Stimulated activated CD4-positive, alpha-beta T cell treated with anti-CD3 and anti-CD28 coated beads, TNF-alpha, amount 100 ng/mL, for 24 hours (primary cell): ENCODE measurements at places on chromosomes 1 and 21.

GRCh38 chr1:43970911-43971310 lies 1.1 kb downstream of the DPH2 start:
- DNase-seq, result no peak

DNA sequence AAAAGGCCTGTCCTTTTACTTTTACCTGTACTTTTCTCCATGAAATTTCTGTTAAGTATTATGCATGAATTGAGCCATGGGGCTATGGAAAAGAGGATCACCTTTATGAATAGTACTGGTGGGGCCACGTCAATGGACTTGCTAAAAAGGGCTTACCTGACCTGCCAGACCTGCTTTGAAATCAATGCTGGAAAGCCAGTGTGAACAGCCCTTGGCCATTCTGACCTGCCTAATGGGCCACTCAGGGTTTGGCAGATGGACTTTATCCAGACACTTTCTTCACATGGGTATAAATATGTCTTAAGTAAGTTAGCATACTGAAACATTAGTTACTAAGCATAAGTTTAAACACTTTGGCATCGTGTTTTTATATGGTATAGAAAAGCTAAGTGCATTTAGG lies 8.3 kb upstream of the GUK1 start:
- no peak for DNase-seq

GRCh38 chr1:17842686-17843085 lies 87.6 kb downstream of the ACTL8 start:
- no peak for DNase-seq

GRCh38 chr1:18347559-18347958 lies 133.2 kb upstream of the KLHDC7A start:
- no peak for DNase-seq

DNA sequence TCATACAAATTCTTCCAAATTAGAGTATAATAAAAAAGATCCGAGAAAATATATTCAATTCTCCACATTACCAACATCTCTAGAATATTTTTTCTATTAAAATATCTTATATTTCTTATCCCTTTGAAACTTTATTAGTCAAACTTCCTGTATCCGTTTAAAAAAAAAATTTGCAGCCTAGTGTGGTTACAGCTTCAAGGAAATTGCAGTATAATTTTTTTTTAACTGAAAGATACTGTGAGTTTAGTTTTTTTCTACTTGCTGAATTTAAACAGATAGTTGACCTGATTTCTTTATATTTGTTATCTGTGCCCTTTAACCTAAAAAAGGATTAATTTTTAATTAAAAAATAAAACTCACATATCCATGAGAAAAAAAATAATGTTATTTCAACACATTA lies 1.5 kb downstream of the RGS18 start:
- no peak for DNase-seq

GRCh38 chr1:238589843-238590435 lies 699.2 kb upstream of the ZP4 start:
- DNase-seq, result no peak

GRCh38 chr1:17308593-17308992 lies 596 bp downstream of the PADI4 start:
- DNase-seq, result no peak

DNA sequence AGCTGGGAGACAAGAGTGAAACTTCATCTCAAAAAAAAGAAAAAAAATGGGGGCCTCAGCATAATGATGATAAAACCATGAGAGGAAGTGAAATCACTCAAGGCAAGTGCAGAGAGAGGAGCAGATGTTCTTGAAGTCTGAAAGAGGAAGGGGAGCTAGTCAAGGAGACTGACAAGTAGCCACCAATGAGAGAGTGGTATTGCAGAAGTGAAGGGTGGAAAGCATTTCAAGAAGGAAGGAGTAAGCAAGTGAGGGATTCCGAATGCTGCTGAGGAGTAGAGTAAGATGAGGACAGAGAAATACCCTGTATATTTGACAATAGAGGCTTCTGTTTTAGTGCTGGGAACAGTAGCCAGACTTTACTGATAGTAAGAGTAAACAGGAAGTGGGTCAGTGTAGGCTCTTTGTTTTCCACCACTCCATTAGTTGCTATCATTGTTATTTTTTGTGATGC lies 2.9 kb downstream of the TATDN3 start:
- no peak for DNase-seq

DNA sequence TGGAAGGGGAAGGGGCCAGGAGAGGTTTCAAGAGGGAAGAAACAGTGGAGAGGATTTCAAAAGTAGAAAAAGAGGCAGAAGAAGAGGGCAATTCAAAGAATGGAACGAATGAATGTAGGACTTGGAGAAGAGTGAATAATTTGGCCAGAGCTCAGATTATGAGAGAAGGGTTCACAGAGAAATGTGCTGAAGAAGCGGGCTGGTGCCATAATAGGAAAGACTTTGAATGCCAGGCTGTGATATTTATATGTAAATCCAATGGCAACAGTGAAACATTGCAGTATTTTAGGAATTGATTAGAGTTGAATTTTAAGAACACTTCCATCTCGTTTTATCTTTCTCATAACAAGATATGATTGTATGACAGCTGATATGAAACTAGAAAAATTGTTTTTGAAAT lies 36.0 kb upstream of the ANGPTL7 start:
- DNase-seq, result no peak

DNA sequence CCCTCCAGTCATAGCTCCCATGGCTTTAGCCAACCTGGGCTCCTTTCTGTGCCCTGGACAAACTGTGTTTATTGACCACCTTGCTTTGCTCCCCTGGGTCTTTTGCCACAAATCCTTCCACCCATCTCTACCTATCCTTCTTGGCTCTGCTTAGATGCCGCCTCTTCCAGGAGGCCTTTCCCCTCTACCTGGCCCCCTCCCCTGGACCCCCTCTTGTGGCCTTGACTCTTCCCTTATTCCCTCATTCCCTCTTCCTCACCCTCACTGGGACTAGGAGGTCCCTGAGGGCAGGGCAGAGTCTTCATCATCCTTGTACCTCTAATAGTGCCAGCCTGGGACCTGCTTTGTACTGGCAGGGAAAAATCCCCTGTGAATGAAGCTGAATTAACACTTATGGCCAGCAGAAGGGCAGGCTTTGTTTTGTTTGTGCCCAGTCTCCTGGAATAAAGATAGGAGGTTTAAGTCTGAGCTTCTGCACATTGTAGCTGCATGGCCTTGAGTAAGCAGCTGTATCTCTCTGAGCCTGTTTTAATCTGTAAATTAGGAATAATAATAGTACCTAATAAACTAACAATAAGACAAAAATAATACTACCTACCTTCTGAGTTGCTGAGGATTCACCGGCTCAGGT lies 13.7 kb downstream of the PTPRU start:
- DNase-seq, result no peak

GRCh38 chr1:185311589-185312225 lies 5.3 kb downstream of the IVNS1ABP start:
- no peak for DNase-seq

DNA sequence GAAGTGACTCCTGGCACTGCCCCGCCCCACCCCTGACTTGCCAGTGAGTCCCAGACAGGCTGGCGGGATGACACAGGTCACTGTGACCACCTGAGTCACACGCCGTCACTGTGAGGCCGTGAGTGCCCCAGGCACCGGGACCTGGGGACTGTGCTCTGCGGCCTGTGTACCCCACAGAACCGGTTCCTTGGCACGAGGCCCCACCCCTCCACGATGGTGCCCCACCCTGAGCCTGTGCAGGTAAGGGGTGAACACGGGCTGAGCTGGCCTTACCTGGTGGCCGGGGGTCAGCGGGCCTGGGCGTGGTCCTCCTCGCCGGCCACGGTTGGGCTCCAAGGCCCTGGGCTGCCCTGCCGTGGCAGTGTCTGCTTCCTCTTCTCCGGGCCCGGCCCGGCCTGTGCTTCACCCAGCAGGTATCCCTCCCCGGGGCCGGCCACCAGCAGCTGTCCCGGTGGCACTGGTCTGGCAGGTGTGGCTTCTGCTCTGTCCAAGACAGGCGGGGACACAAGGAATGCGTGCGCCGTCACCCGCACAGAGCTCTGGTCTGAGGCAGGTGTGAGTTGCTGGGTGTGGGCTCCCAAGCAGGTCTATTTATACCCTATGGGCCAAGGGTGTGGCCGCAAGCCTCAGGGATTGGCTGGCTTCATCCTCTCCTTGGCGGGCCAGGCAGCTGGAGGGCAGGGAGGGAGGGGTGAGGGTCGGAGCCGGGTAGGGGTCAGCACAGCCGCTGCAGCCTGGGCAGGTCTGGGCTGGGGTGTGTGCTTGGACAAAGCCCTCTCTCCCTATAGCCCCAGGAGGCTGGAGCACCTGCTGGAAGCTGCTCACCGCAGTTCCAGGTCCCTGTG lies at the start of gene RNF223:
Gene RNF223 (minus strand): TSS at position 564 of the 845 bp plus-strand sequence. CDS start 1,740 bp downstream, outside the sequence.
- no peak for DNase-seq

- no peak for DNase-seq
Measured at GRCh38 chr1:64754173-64754572, 9.3 kb downstream of the RAVER2 start.

DNA sequence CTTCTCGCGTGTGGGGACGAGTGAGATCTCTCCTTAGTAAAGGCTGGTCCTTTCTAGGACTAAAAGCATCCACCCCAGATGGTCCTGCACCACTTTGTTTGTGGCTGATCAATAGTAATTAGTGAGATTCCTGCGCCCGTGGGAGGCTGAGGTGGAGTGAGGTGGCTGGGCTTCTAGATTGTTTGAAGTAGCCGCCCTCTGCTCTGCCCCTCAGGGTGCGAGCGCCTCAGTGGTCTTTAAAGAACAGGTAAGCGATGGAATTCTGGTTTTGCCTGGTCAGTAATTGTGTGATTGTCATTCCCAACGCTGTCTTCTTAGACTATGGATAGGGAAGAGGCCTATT lies 20.7 kb downstream of the PEX14 start:
- DNase-seq, result no peak

- DNase-seq, result no peak
Measured at GRCh38 chr1:66182551-66183178, 351.3 kb upstream of the SGIP1 start.

GRCh38 chr1:32997381-32997891 lies 32.8 kb upstream of the RNF19B start:
- DNase-seq, result no peak

- DNase-seq, result no peak
Measured at GRCh38 chr1:20138961-20139550, at the start of gene PLA2G2F. PLA2G2F (plus strand) TSS chr1:20139323; CDS start chr1:20139428, 105 bp downstream.

GRCh38 chr1:17363771-17364170 lies 8.2 kb upstream of the PADI6 start:
- no peak for DNase-seq

GRCh38 chr1:70738624-70739023 lies 309.0 kb downstream of the PTGER3 start:
- DNase-seq, result no peak

- no peak for DNase-seq
Measured at GRCh38 chr1:147635342-147635741, 35.0 kb downstream of the ACP6 start.

GRCh38 chr1:44860331-44860730 lies 17.3 kb upstream of the PTCH2 start:
- no peak for DNase-seq

DNA sequence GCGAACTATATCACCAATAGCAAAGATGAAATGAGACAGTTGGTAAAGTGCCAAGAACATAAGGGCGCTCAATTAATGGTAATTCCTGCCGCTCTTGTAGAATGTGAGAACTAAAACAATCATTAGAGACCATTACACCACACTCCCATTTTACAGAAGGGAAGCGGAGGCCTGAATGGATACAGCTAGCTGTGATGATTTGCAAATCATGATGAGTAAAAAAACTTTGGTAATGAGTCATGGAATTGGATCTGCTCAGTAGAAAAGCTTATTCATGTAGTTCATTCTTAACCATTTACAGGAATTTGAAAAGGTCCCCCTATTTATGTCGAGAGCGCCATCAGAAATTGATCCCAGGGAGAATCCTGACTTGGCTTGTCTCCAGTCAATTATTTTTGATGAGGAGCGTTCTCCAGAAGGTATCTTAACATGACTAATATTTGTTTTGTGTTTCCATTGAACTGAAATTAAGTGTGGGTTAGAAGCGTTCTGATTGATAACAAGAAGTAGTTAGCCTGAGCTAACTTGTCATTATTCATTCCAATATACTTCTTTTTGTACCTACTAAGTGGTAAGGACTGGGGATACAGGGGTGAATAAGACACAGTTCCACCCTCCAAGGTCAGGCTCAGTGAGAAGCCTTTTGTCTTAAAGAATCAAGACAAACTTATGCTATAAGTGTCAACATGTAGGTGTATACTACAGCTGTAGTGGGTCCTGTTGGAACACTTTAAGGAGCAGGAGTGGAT lies 812 bp downstream of the TTC4 start:
- peak; percentile 16 for DNase-seq
